ENCODE measurements at places on chromosomes 4 and X. TPM values are rescaled to one million over a fixed set of nuclear protein-coding genes. Genes with fewer than 3 reads are reported as not detected.
A peak's percentile ranks its signal among the peaks of the same experiment; 100 is the strongest.

GRCh38 chr4:99390055-99390454 lies 37.5 kb upstream of the ADH1C start:
- no peak for DNase-seq
- H3K4me1 ChIP-seq = no peaks in the 10 kb centered on the region
- no peaks in the 10 kb centered on the region for H3K27me3 ChIP-seq
- H3K36me3 ChIP-seq = no peaks in the 10 kb centered on the region
- no peak overlapping the region for H3K4me3 ChIP-seq
- H3K27ac ChIP-seq = no peak overlapping the region

- peaks cover 3% of the 10 kb centered on the region for H3K36me3 ChIP-seq
- no peak overlapping the region for H3K4me3 ChIP-seq
- DNase-seq = no peak
- no peaks in the 10 kb centered on the region for H3K4me1 ChIP-seq
Observed at GRCh38 chrX:72526534-72527508, 45.8 kb downstream of the HDAC8 start.

The HSFX1 gene
- total RNA-seq = 0.59 TPM

GRCh38 chr4:189202182-189202868 lies 738.3 kb upstream of the FRG1 start:
- H3K36me3 ChIP-seq = no peaks in the 10 kb centered on the region
- H3K4me1 ChIP-seq = no peaks in the 10 kb centered on the region
- DNase-seq = peak; percentile 79
- no peak overlapping the region for H3K4me3 ChIP-seq

- peak; percentile 82 for DNase-seq
- peaks cover 7% of the 10 kb centered on the region for H3K4me1 ChIP-seq
- peaks cover 7% of the 10 kb centered on the region for H3K27me3 ChIP-seq
- H3K27ac ChIP-seq = no peak overlapping the region
Observed at GRCh38 chrX:107718156-107718621, 57.4 kb downstream of the TSC22D3 start.

DNA sequence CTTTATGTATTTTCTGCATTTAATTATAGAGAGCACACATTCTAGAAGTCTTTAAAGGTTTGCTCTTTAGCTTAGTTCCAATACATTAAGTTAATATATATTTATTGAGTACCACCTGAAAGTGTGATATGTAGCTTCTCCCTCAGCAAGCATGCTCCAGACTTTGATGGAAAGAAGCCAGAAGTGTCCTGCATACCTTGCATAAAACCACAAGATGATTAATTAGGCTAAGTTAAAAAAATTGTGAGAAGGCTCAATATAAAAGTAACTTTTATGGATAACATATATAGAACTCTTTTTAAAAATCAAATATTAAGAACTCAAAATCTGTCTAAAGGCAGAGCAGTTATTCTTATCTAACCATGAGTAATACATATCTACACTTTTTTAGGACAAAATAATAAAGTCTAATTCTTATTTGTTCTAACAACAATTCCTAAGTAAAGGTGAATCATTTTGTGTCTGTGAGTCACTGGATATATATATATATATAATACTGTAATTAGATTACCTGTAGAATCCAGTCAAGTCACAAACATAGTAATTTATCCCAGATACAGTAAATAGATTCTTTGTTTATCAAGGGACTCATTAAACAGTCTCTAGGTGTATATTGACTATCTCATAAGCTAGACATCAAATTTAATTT lies 51.2 kb downstream of the INTS12 start:
- peaks cover 14% of the 10 kb centered on the region for H3K27me3 ChIP-seq
- H3K4me3 ChIP-seq = no peak overlapping the region
- H3K36me3 ChIP-seq = no peaks in the 10 kb centered on the region
- H3K27ac ChIP-seq = no peak overlapping the region
- no peaks in the 10 kb centered on the region for H3K4me1 ChIP-seq
- no peak for DNase-seq

The OCRL gene
- 25.3 TPM for total RNA-seq

The NWD2 gene
- total RNA-seq = not detected

- DNase-seq = no peak
- H3K4me1 ChIP-seq = no peaks in the 10 kb centered on the region
- H3K4me3 ChIP-seq = no peak overlapping the region
- H3K36me3 ChIP-seq = no peaks in the 10 kb centered on the region
- H3K27me3 ChIP-seq = no peaks in the 10 kb centered on the region
- no peak overlapping the region for H3K27ac ChIP-seq
Observed at GRCh38 chr4:107743532-107743931, 23.5 kb upstream of the PAPSS1 start.

- H3K27ac ChIP-seq = no peak overlapping the region
- peaks cover 5% of the 10 kb centered on the region for H3K36me3 ChIP-seq
- H3K27me3 ChIP-seq = no peaks in the 10 kb centered on the region
- H3K4me1 ChIP-seq = no peaks in the 10 kb centered on the region
- H3K4me3 ChIP-seq = no peak overlapping the region
- no peak for DNase-seq
Observed at GRCh38 chr4:106340774-106341173, 24.4 kb downstream of the AIMP1 start.

DNA sequence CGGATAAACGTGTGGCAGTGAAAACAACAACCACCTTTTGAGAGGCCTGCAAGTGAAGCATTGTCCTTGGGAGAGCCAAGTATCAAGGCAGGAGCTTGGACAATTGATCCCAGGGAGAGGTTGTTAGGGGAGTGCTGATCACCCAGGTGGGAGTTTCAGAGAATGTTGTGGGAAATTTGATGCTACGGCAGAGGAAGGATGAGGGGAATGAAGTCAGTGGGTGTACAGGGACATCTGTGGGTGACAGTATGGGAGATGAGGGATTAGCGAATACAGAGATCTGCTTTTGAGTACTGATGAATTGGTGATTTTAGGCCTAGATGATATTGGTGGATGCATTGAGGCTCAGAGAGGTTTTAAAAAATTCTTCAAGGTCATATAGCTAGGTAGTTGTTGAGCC lies 4.3 kb downstream of the GNL3L start:
- peaks cover 6% of the 10 kb centered on the region for H3K36me3 ChIP-seq
- H3K27me3 ChIP-seq = no peaks in the 10 kb centered on the region
- no peak for DNase-seq
- H3K4me1 ChIP-seq = no peaks in the 10 kb centered on the region

- DNase-seq = no peak
- H3K27me3 ChIP-seq = no peaks in the 10 kb centered on the region
- no peak overlapping the region for H3K4me3 ChIP-seq
- peaks cover 4% of the 10 kb centered on the region for H3K36me3 ChIP-seq
Observed at GRCh38 chrX:75327607-75328006, 53.7 kb downstream of the UPRT start.

GRCh38 chr4:74428276-74428675 lies 16.7 kb upstream of the AREG start:
- no peaks in the 10 kb centered on the region for H3K36me3 ChIP-seq
- no peaks in the 10 kb centered on the region for H3K27me3 ChIP-seq
- DNase-seq = no peak
- no peak overlapping the region for H3K27ac ChIP-seq
- no peak overlapping the region for H3K4me3 ChIP-seq
- no peaks in the 10 kb centered on the region for H3K4me1 ChIP-seq

DNA sequence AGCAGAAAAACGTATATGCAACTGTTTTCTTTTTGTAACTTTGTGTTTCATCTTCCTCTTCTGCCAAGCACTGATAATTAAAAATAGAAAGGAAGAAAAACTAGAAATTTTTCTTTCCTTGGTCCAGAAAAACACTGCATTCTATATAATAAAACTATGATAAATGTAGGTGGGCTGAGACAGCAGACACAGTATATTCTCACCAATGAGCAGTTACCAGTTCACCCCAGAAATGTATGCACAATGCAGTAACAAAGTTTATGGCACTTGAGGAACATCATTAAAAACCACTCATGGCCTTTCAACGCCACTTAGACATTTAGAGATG lies 79.4 kb downstream of the FAT1 start:
- no peaks in the 10 kb centered on the region for H3K27me3 ChIP-seq
- no peak for DNase-seq
- no peak overlapping the region for H3K4me3 ChIP-seq
- no peak overlapping the region for H3K27ac ChIP-seq
- no peaks in the 10 kb centered on the region for H3K4me1 ChIP-seq
- H3K36me3 ChIP-seq = peaks cover 13% of the 10 kb centered on the region

DNA sequence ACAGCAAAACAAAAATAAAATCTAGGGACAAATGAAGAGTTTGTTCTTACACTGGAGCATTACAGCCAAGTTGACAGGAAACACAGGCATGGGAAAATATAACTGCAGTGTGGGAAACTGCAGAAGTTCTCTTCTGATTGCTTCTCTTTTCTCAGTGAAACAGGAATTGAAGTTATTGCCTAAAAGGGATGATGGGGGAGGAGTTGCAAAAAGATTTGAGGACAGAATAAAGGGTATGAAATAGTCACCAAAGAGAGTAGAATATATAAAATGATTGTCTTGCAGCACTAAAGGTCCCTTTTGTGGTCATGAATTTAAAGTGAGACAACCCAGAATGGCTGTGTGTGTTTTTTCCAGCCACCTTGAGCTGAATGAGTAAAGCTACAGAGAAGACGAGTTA lies 103.7 kb downstream of the JADE1 start:
- no peaks in the 10 kb centered on the region for H3K36me3 ChIP-seq
- no peaks in the 10 kb centered on the region for H3K4me1 ChIP-seq
- no peak overlapping the region for H3K27ac ChIP-seq
- no peak for DNase-seq
- no peak overlapping the region for H3K4me3 ChIP-seq

- H3K4me1 ChIP-seq = no peaks in the 10 kb centered on the region
- no peak overlapping the region for H3K4me3 ChIP-seq
- no peaks in the 10 kb centered on the region for H3K27me3 ChIP-seq
- no peak overlapping the region for H3K27ac ChIP-seq
- no peak for DNase-seq
Observed at GRCh38 chrX:65480960-65481359, 53.6 kb downstream of the LAS1L start.

DNA sequence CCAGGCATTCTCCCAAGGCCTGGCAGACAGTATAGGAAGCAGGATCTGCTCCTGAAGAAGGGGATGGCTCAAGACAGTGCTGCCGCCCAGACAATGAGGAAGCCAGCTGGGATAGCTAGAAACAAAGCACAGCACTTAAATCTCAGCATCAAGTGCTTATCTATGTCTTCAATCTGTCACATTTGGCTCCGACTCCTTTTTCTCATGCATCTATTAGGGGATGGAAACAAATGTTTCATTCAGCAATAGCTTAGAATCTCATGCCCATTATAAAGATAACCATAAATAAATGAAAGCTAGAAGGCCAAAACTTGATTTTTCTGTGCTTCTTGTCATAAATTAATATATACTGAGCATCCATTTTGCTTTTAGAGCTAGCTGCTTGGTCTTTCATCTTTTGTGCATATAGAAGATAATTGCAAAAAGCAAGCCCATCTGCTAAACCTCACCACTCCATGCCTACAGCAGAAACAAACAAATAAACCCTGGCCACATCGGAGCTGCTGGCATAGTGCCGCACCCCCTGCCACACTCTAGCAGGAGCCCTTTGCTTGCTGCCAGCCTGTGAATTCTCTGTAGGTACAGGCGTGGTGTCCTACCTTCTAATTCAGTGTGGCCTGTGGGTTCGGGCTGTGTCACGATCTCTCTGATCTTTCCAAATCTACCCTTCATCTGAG lies 75.9 kb downstream of the AASDH start:
- H3K4me3 ChIP-seq = no peak overlapping the region
- H3K36me3 ChIP-seq = no peaks in the 10 kb centered on the region
- H3K4me1 ChIP-seq = no peaks in the 10 kb centered on the region
- no peaks in the 10 kb centered on the region for H3K27me3 ChIP-seq
- DNase-seq = no peak

GRCh38 chr4:40976343-40976742 lies 226.6 kb downstream of the NSUN7 start:
- no peak overlapping the region for H3K27ac ChIP-seq
- no peak overlapping the region for H3K4me3 ChIP-seq
- peak; percentile 72 for DNase-seq
- H3K4me1 ChIP-seq = no peaks in the 10 kb centered on the region

GRCh38 chr4:118173956-118174725 lies 139.9 kb downstream of the NDST3 start:
- H3K27ac ChIP-seq = no peak overlapping the region
- no peaks in the 10 kb centered on the region for H3K4me1 ChIP-seq
- no peak overlapping the region for H3K4me3 ChIP-seq

GRCh38 chr4:155807021-155807420 lies 48.2 kb downstream of the GUCY1B1 start:
- H3K36me3 ChIP-seq = no peaks in the 10 kb centered on the region
- DNase-seq = no peak
- H3K4me3 ChIP-seq = no peak overlapping the region
- no peak overlapping the region for H3K27ac ChIP-seq

The CACNA1F gene
- total RNA-seq = 1.1 TPM

GRCh38 chr4:170827562-170828274 lies 738.0 kb upstream of the AADAT start:
- no peak overlapping the region for H3K27ac ChIP-seq
- DNase-seq = no peak
- H3K36me3 ChIP-seq = no peaks in the 10 kb centered on the region
- no peak overlapping the region for H3K4me3 ChIP-seq
- no peaks in the 10 kb centered on the region for H3K4me1 ChIP-seq

The RENBP gene
- total RNA-seq = 9.3 TPM

The CXCL8 gene
- not detected for total RNA-seq

DNA sequence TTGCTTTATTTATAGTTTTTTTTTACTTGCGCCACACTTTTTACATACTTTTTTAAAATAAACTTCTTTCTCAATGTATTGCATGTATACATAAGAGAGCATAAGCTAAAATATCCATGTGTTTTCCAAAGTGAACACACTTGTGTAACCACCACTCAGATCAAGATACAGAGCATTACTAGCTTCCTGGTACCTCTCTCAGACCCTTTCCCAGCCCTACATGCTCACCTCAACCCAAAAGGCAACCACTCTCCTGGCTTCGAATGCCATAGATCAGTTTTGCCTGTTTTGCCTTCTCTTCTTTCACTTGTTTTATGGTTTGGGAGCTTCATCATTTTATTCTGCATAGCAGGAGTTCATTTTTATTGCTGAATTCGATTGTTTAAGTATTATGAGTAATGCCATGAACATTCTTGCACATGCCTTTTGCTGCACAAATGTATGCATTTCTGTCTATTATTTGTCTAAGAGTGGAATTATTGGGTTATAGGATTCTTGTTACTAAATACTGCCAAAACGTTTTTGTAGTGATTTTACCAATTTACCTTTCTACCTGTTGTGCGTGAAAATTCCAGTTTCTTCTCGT lies 45.9 kb upstream of the NUDT6 start:
- no peak for DNase-seq
- no peaks in the 10 kb centered on the region for H3K4me1 ChIP-seq
- no peaks in the 10 kb centered on the region for H3K36me3 ChIP-seq
- H3K27ac ChIP-seq = no peak overlapping the region

DNA sequence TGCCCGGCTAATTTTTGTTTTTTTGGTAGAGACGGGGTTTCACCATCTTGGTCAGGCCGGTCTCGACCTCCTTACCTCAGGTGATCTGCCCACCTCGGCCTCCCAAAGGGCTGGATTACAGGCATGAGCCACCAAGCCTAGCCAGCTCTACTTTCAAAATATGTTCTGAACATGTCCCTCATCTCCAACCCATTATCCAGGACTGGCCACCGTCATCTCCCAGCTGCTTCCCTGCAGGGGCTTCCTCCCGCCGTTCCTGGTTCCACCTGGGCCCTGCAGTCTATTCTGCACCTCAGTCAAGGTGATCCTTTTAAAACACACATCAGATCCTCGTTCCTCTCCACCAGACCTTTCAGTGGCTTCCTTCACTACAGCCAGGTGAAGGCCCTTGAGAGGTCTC lies 80.9 kb upstream of the NKX1-1 start:
- peaks cover 18% of the 10 kb centered on the region for H3K27me3 ChIP-seq
- no peaks in the 10 kb centered on the region for H3K4me1 ChIP-seq
- no peaks in the 10 kb centered on the region for H3K36me3 ChIP-seq
- no peak overlapping the region for H3K4me3 ChIP-seq
- H3K27ac ChIP-seq = no peak overlapping the region

All from neural progenitor cell (in vitro differentiated cells).